ENCODE measurements at places on chromosomes 13 and 19.
A peak's percentile ranks its signal among the peaks of the same experiment; 100 is the strongest.

DNA sequence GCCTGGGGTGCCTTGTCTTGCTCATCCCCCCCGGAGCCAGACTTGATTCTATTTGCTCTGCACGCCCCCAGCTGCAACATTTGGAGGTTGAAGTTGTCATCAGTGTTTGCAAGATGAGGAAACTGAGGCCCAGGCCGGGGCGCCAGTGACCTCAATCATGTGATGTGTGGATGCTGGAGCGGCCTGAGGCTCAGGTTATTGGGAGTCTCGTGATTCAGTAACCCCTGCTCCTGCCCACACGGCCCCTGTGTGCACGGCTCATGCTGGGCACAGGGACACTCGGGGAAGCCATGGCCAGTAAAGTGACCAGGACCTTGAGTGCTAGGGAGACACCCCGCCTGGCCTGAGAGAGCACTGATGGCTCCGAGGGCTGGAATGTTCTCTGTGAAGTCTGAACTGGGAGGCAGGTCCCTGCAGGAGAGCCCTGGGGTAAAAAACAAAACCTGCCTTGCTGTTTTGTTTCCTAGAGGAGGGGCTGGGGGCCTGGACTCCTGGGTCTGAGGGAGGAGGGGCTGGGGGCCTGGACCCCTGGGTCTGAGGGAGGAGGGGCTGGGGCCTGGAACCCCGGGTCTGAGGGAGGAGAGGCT, 1.9 kb downstream of the FGF21 start:
- no peak for DNase-seq

DNA sequence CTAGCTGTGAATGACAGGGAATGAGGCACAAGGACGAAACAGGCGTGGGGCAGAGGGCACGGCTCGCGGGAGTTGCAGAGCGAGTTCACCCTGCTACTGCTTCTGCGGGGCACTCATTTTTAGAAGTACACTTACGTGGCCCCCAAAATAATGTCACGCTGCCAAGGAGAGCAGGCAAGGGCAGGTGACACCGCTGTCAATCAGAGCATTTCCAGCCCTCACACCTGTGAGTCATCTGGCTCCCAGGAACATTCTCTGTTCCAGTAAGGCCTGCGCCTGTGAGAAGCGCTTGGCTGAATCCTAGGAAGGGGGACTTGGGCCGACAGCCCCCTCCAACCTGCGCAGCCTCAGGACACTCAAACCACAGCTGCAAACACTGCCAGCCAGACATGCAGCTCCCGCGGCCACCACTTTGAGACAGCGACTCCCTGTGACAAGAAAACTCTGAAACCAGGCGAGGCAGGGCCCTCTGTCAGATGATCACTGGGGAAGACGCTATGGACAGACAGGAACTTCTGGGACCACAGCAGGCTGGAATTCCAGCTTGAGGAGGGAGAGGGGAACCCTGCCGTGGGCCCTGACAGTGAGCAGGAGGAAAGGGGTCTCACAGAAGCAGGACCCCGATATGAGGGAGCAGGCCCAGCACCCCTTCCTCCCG, 12.7 kb downstream of the DOT1L start:
- DNase-seq: no peak

DNA sequence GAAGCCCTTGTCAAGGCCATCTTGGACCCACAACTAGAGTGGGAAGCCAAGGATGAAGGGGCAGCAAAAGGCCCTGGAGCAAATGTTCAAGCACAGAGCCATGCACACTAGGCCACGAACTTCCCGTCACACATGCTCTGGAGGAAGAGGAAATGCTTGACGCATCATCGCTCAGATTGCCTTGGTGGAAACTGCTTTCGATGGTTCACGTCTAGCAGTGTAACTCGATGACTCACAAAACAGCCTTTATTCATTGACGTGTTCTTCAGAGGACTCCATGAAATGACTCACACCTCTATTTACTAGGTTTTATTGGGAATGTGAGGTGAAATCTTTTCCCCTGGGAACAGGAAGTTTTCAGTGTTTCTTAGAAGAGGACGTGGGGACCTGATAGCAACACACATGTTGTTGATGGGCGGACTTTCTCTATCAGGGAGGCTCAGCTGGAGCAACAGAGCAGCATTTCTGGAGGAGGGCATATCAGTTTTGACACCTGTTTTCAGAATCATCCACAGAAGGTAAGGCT, 79.8 kb upstream of the FLT1 start:
- no peak for DNase-seq

- DNase-seq: no peak
Measured at GRCh38 chr13:101230271-101230890, 185.9 kb downstream of the NALCN start.

DNA sequence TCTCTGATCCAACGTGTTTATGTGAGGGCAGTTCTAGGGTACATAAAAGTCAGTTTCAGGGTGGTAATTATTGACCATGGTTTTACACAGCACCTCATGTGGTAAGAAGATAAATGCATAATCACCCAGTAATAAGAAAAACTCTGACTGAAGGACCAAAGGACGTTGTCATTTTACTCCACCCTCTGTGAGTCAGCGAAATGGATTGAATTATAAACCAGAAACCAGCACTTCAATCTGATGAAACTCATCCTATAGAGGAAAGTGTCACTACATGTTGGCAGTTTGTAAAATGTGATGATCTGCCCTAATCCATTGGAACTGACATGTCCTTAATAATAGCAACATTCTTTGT, 406.8 kb downstream of the KLF5 start:
- no peak for DNase-seq

DNA sequence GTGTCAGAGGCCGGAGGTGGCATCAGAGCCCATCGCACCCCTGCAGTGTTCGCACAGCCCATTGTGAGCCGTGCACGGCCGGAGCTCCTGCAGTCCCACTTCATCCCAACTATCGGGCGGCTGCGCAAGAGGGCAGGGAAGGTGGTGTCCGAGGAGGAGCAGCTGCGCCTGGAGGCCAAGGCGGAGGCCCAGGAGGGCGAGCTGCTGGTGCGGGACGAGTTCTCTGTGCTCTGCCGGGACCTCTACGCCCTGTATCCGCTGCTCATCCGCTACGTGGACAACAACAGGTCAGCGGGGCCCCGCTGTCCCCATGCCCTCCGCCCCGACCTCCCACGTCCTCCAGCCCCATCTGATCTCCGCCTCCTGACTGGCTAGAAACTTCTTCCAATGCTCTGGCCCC, 85.7 kb downstream of the RYR1 start:
- no peak for DNase-seq

DNA sequence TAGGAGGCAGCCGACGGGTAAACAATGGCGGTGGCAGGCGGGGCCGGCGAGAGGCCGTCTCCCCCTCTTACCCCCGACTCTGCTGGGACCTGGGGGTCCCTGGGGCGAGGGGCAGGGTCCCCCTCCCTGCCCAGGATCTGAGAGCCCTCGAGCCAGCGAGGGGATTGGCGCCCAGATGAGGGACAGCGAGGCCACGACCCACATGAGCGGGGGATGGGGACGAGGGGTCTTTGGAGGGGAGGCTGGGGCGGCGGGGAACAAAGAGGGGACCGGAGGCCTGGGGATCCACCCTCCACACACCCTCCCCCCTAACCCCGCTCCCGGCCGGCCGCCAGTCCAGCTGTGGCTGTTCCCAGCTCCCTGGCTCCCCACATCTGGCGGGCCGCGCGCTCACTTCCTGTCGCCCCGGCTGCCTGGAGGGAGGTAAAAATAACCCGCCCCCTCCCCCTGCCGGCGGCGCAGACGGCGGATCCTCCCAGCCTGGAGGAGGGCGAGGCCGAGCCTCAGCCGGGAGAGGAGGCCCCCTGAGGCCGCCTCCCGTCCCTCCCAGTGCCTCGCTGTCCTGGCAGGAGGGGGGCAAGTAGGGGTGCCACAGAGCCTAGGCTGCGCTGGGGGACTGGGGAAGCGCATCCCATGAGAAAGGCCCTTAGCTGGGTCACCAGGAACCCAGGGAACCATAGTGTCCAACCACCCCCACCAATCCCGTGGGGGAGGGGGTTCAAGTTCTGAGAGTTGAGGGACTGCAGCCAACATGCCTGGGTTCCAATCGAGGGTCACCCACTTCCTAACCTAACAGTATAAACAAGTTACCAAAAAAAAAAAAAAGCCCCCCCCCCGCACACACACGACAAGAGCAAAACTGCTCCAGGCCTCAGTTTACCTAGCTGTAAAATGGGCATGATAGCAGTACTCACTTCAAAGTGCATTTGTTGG, 29.3 kb upstream of the NANOS3 start:
- DNase-seq: peak; percentile 86

DNA sequence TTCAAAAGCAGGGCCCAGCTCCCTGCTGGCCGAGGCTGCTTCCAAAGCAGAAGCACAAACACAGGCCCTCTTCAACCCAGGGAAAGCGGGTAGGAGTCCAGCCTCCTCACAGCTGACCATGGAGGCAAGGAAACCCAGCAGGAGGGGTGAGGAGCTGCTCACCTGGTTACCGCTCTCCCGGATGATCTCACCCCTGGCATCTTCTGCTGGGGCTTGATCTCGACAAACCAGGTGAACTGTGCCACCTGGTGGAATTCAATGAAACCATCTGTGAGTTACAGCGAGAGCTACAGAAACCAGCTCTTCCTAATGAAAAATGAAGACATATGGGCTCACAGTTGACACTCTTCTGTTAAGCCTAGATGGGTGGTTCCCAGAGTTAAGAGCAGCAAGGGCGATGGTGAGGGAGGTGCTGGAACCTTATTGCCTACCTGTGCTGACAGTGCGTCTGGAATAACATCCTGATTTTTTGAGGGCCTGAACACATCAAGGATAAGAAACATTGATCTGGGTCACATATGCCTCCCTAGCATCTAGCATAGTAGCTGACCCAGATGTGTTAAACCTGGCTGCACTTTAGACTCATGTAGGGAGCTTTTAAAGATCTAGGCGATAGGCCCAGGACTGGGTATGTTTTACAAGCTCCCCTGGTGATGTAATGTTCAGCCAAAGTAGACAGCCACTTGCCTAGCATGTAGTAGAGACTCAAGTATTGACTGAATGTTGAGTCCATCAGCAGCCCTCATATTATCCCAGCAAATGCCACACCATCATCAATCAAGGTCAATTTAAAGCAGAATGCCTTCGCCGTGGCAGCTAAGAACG, 6.1 kb downstream of the DHRS12 start:
- no peak for DNase-seq

GRCh38 chr19:6068711-6069110, 41.6 kb downstream of the RFX2 start:
- DNase-seq: no peak

DNA sequence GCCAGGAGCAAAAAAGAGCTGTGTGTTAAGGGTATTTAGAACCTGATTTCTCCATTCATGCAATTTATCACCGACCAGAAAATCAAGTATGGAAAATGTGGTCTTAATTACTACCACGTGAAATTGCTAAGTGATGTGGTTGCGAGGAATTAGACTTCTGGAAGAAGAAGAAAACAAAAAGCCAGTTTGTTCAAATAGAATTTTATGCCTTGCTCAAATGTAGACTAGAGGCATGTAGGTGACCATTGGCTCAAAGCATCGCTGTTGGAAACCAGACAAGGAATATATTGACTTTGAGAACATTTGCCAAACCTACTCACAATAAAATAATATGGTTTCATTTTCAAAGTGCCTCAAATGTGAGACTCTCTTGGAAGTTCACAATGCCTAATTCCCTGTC, 57.3 kb upstream of the LRCH1 start:
- no peak for DNase-seq

DNA sequence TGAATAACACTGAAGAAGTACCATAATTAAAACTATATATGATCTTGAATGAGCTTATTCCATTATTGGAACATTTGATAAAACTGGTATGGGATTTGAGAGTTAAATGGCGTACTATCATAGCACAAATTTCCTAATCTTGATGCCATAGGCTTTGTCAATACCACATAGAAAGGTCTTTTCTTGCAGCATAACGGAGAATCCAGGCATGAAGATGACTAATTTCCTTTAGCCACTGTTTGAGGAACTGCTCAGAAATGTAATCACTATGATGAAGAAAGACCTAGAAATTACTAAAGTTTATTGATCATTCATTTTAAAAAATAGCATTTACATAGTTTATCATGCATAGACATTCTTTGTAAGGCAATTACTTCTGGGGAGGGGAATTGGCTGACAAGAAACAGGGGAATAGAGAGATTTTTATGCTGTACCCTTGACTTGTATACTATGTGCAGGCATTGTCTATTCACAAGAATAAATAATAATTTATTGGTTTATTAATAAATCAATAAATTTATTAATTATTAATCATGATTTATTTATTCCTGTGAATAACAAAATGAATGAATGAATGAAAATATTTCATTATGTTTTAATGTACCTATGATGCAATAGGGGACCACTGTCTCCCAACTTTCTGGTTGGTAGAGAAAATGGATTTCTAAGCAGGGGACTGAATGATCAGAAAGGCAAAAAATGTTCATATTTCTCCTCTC, 2676.6 kb downstream of the PCDH9 start:
- DNase-seq: no peak

DNA sequence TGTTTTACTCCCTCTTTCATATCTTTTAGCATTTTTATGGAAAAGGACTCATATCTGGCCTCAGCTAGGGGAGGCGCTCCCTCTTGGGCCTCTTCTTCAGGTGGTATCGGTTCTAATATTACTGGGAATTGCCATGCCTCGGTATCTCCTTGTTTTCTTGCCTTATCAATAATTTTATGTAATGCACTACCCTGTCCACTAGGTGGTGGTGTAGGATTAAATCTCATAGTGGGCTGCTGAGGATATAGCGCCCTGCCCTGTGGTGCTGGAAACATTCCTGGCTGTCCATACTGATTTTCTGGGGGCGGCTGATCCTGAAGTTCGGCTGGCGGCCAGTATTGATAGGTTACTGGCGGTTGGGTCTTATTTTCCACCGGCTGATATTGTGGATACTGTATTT, 35.8 kb downstream of the ZNF420 start:
- no peak for DNase-seq

- DNase-seq: no peak
Measured at GRCh38 chr19:18223860-18224524, 2.2 kb downstream of the PDE4C start.

- DNase-seq: no peak
Measured at GRCh38 chr19:46954993-46955812, 64.4 kb upstream of the NPAS1 start.

DNA sequence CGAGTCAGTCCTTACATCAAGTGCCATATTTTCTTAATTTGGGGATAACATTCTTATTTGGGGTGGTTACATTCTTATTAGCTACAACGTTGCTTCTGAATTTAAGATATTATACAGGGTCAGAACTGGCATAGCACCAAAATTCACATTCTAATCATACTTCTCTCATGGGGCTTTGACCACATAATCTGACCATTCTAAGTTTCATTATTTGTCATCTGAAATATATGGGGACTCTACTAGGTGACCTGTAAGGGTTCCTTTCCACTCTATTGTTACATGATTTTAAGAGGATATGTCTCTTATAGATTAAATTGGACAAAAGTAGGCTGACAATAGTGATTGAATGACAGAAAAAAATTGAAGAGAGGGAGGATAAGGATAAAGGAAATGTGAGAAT, 536.5 kb downstream of the KCTD12 start:
- DNase-seq: no peak

- DNase-seq: peak; percentile 55
Measured at GRCh38 chr13:70568571-70568970, 460.3 kb upstream of the KLHL1 start.

Data from tibial nerve (tissue), 4 donors.